ENCODE measurements at places on chromosomes 1 and 21. TPM values are rescaled to one million over a fixed set of nuclear protein-coding genes. Genes with fewer than 3 reads are reported as not detected.

C2CD4D gene
- total RNA-seq: 1.2 TPM

DNA sequence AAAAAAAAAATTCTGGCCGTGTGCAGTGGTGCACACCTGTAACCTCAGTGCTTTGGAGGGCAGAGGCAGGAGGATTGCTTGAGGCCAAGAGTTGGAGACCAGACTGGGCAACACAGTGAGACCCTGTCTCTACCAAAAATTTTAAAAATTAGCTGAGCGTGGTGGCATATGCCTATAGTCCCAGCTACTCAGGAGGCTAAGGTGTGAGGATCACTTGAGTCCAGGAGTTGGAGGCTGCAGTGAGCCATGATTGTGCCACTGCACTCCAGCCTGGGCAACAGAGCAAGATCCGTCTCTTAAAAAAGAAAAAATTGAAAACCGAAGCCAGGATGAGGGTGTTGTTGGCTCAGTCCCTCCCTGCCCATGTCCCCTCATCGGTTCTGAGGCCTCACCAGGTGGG is 55.9 kb upstream of the PAX7 start:
- no peak for DNase-seq

PYGO2 gene
- total RNA-seq: 54.5 TPM

DNA sequence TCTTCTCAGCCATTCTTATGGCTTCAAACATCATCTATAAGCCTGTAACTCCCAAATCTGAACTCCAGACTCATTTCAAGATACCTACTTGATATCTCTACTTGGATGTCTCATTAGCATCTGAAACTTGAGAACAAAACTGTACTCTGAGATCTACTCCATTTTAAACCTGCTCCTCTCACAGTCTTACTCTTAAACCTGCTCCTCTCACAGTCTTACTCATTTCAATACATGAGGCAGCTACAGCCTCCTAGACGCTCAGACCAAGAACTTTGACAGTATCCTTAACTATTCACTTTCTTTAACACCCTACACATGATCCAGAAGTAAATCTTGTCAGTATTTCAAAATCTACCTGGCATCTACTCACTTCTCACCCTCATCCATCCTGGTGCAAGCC is 54.3 kb downstream of the NBPF6 start:
- no peak for DNase-seq

CFHR5 gene
- total RNA-seq: not detected

DNA sequence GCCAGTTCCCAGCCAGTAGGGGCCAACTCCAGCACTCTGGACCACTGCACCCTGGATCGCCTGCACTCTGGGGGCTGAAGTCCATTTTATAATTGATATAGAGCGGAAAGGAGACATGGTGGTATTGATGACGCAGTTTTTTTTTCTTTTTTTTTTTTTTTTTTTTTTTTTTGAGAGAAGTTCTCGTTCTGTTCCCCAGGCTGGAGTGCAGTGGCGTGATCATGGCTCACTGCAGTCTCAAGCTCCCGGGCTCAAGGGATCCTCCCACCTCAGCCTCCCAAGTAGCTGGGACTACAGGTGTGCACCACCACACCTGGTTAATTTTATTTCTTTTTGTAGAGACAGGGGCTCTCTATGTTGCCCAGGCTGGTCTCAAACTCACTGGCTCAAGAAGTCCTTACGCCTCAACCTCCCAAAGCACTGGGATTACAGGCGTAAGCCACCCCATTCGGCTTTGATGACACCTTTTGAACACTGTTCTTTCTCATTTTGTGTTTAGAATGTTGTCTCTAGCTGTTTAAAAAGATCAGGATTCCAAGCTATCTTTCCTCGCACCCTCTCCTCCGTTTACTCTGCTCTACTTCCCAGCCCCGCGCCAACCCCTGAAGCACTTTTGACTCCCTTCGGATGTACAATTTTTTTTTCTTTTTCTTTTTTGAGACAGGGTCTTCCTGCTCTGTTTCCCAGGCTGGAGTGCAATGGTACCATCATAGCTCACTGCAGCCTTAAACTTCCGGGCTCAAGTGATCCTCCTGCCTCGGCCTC is 960 bp downstream of the MX2 start:
- peak; percentile 8 for DNase-seq

DNA sequence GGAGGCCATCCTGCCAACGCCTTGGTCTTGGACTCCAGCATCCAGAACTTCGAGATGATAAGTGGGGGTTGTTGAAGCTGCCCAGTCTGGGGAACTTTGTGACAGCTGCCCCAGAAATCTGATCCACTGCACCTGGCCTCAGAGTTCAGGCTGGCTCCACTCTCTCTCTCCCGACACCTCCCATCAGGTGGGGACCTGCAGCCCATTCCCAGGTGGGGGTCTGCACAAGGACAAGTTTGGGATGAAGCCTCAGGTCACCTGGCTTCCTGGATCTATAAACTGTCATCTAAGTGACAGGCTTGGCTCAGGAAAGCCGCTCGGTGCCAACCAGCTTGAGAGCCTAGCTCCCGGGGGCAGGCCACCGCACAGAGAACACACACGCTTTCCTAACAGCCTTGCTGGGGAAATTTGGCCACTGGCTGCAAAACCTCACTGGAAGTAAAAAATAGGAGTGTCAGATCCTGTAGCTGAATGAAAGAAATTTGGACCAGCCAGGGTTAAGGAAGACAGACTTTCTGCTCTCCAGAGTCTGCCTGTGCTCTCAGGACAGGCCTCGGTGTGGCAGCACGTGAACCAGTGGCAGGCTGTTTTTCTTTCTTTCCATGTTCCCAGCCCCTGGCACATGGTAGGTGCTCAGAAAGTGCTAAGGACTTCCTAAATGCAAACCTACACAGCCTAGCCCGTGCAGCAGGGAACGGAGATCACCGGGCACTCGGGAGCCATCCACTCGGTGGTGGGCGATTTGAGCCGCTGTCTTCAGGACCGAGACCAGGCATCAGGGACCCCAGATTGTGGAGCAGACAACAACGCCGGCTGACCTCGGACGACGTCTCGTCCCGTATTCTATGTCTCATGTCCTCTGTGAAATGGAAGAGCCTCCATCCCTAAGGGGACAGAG is 42.6 kb upstream of the LBR start:
- no peak for DNase-seq

SPRR3 gene
- total RNA-seq: 42.5 TPM

DNA sequence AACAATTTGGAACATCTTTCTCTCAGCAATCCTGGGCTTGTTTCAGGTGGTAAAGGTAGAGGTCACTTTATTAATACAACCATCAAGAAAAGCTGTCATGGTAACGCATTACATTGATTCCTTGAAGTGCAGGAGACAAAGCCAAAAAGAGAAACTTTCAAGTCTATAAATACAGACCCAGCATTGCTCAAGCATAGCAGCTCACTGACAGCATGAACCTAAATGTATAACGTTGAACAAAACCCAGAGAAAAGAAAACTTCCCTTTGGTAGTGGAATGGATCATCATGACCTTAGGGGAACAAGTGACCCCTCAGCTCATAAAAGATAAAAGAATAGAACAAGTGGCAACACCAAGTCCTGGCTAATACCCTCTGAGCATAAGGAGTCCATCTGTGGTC is 332.2 kb downstream of the NTNG1 start:
- DNase-seq: no peak

DNA sequence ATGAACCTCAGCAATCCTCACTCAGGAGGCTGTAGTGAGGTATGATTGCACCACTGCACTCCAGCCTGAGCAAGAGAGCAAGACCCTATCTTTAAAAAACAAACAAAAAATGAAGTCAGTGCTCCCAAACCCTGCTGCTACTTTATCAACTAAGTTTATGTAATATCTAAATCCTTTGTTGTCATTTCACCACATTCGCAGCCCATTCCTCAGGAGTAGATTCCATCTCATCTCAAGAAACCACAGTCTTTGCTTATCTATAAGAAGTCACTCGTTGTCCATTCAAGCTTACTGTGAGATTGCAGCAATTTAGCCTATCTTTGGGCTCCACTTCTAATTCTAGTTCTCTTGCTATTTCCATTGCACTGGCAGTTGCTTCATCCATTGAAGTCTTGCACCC is 44.3 kb upstream of the RGL1 start:
- no peak for DNase-seq

GRCh38 chr1:2194319-2194897 is at the start of gene FAAP20:
FAAP20 (minus strand) TSS chr1:2194772; CDS start chr1:2194749, 23 bp downstream.
- DNase-seq: no peak

DNA sequence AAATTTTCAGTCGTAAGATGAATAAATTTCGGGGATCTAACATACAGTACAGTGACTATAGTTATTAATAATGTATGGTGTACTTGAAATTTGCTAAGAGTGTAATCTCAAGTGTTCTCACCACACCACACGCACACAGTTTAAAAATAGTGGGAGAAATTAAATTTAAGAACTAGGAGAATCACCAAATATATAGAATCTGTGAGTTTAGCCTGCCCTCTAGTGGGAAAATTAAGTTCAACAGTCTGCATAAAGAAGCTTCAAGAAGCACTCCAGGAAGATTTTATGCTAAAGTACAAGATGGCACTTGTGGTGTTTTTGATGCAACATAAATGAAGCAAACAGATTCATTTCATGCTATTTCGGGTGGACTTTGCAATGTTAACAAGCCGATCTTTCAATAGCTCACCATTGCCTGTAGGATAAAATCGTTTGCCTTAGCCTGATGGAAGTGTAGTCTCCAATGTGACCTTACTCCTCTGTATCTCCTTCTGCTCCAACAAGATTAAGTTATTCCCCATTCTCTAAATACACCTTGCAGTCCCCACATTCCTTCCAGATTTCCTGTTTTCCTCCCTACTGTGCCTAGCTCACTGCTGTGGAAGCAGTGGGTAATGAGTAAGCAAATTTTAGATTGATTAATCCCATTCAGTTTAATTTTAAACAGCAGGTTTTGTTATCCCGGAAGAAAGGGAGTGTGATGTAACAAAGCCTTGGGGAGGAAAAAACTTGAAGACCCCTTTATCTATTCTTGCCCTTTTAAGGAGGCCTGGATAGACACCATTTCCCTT is 8.7 kb upstream of the PIK3C2B start:
- DNase-seq: peak; percentile 62

C1orf115 gene
- total RNA-seq: 28.3 TPM

GRCh38 chr1:179588425-179589024 is 3.1 kb upstream of the TDRD5 start:
- DNase-seq: peak; percentile 47

GJB3 gene
- 6.3 TPM for total RNA-seq

JTB gene
- total RNA-seq: 144 TPM

DNA sequence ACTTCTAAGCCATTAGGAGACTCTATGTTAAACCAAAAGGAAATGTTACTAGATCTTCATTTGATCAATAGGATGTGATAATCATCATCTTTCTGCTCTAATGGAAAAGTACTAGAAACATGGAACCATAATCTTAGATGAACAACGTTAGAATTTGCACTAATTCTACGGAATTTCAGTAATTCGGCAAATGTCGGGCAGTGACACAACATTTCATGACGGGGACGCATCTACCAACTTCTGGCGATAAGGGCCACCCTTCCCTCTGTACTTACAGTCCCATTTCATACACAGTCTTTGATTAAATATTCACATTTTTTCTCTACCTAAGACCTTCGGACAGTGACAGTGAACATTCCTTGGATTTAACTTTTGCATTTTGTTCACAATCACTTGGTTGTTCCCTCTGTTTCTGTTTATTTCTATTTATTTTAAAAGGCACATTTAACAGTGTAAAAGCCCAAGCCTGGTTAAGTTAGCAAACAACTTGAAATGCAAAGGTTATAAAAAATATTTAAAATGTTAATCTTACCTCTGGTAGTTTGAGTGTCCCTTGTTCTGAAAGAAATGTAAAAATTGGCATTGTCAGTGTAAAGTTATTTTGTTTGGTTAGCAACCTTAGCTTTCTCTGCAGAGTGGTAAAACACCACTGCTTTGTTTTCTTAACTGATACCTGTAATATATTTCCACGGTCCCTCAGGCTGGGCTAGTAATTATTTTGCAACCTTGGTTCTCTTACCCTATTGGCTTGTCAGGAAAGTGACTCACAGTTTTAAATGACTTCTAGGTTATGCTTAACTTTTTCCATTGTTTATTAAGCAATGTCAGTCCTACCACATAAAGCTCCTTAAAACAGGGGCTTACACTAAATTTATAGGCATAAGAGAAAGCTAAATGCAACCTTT is 276.9 kb downstream of the VAV3 start:
- no peak for DNase-seq

CLEC20A gene
- 0.20 TPM for total RNA-seq

DNA sequence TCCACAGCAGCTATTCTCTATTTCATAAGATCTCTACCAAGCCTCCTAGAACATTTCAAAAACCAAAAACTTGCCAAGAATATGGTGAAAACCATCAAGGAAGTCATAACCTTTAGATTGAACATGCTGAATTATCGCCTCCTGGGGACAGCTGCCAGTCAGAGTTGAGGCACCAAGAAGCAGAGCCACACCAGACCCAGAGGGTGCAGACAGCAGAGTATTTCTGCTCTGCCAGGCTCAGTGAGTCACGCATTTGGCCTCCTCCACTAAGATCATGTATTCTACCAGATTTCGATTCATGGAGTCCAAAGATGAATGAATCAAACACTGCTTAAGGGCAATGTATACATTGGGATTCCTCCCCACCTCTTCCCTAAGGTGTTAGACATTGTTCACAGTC is 2.1 kb downstream of the F3 start:
- DNase-seq: peak; percentile 28
